ENCODE measurements at places on chromosomes 11 and 22.

- DNase-seq, result no peak
These were observed 3.1 kb downstream of the TMEM25 start for GRCh38 chr11:118533769-118534729.

DNA sequence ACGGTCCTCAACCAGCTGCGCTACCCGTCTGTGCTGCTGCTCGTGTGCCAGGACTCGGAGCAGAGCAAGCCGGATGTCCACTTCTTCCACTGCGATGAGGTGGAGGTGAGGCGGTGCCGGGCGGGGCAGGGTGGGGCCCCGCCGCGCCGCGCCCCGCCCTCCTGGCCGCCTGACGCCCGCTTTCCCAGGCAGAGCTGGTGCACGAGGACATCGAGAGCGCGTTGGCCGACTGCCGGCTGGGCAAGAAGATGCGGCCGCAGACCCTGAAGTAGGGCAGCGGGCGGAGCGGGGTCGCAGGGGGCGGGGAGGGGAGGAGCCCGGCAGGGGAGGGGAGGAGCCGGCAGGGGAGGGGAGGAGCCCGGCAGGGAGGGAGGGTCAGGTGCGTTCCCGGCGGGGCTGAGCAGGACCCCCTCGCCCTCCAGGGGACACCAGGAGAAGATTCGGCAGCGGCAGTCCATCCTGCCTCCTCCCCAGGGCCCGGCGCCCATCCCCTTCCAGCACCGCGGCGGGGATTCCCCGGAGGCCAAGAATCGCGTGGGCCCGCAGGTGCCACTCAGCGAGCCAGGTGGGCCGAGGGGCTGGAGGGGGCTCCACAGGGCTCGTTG is 14.7 kb downstream of the EPS8L2 start:
- no peak for DNase-seq

GRCh38 chr11:225734-226453 is 10.2 kb downstream of the SIRT3 start:
- no peak for DNase-seq

GRCh38 chr22:41401781-41402648 is 20.3 kb downstream of the TEF start:
- peak; percentile 91 for DNase-seq

DNA sequence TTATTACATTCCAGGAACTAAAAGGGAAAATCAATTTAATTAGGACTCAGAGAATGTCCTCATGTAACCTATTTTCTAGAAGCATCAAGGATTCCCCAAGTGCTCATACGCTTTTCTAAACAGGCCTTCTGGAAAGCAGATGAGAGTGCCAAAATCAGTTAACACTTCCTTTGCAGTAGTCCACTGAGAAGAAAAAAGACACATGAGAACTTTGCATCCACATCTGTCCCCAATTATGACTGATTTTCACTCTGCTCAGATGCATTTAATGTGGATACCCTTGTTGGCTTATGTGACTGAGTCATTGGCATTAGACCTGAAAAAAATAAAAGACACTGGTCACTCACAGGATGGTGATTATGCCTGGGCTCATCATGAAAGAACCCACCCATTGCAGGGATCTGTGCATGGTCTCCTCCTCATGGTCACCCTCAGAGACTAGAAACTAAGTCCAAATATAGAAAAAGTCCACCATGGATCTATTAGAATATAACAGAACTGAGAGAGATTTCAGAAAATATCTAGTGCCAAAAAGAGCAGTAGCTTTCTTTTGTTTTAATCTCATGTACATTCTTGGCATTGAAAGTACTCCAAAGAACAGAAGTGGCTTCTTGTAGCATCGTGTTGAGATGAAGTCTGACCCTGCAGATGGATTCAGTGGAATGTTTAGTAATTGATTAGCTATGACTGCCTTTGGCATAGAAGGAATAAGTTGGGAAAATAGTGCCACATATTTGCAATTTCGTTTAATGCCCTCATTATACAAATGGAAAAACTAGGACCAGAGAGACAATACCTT is 48.8 kb upstream of the FIBIN start:
- DNase-seq, result peak; percentile 68

DNA sequence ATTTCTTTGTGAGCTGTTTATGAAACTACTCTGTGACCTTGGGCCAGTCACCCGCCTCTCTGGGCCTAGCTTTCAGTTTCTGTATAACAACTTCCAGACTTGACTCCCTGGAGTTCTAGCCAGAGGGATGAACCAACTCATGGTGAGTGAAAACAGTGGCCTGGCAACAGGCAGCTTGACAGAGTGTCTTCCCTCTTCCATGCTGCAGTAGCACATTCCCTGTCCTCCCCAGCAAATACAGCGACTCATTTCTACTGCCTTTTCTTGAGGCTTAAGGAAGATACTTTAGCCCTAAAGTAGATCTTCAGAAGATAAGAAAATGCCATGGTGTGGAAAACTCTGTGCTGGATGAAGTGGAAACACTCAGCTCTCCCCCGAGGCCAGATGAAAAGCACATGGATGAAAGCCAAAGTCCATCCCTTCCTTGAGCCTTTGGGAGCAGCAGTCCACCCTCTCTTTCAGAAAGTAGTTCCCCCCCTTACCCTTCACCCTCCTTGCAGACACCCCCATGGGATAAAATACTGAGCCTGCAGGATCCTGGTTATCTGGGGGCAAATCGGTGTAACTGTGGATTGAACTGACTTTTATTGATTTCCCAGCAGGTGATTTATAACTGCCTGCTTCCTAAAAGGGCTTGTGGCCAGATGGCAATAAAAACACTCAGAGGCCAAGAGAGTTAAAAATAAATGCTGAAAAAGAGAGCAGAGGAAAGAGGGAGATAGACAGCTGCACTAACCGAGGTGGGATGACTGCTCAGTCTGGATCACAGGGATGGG is 24.1 kb downstream of the IRAG1 start:
- peak; percentile 71 for DNase-seq

GRCh38 chr11:85628771-85629341 is 463 bp downstream of the TMEM126B start:
- no peak for DNase-seq

DNA sequence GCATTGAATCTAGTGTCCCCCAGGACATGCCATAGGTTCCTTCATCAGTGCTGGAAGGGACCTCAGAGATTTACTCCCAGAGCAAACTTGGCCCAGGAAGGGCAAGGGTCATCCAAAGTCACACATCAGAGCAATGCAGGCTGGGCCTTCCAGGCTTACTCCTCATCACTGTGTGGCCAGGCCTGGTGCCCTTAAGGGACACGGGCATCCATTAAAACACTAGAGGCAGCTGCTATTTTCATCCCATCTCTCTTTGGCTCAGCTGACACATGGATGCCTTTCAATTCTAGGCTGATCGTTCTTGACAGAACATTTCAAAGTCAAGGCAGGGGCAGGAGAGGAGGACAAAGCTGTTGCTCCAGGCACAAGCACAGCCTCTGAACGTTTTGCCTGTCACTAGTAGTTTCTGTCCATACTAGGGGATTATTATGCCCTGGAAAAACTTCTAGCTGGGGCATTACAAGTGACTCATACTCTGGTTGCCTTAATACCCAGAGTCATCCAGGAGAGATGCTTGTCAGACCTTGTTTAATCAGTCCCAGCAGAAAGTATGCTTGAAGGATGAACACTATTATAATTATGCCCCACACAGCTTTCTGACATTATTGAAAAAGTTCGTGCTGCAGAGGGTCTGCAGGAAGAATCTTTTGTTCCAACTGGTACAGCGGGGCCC is 240.3 kb downstream of the TENM4 start:
- no peak for DNase-seq

DNA sequence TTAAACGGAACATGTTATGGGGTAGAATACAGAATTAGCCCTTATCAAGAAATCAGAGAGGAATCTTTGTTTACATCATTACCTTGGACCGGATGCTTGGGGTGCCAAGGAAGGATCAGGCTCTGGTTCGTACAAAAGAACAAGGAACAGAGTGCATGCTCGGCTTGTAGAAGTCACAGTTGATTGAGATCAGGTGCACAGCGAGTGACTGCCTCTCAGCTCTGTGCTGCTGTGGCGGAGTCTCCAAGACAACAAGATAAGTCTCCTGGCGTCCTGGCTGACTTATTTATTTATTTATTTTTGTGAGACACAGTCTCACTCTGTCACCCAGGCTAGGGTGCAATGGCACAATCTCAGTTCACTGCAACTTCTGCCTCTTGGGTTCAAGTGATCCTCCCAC is 31.8 kb downstream of the GLB1L2 start:
- DNase-seq, result no peak

- no peak for DNase-seq
These were observed 38.8 kb downstream of the GNB1L start for GRCh38 chr22:19815823-19816290.

DNA sequence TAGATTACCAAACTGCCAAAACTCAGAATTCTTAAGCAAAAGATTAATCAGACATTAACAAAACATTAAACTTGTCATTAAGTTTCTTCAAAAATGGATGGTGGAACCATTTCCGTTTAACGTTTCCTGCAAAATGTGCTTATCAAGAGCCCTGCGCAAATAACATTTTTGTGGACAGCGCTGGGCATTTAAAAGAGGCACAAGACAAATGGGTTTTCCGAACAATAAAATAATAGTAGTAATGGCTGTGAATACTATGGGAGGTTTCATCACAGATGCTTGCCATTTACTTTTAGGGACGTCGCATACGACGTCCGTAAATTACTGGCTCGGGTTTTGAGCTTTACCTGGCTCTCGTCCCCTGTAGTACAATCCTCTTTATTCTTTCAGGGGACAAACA is 1.1 kb downstream of the NPAT start:
- peak; percentile 58 for DNase-seq

DNA sequence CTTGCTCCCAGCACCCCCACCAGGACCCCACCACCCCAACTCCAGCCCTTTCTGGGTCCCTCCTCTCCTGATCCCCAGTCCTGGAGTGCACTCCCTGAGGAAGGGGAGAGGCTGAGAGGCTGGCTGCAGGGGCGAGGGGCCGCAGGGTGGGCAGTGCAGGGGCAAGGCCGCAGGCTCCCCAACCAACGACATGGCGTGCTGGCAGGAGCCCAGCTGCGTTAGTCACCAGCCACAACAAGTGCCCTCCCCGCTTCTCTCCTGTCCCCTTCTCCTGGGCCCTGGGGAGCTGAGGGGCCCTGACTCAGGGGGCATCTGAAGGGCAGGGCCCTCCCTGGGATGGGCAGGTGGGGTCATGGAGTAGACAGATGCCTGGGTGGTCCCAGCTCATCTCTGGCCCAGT is 2.3 kb downstream of the CABP7 start:
- no peak for DNase-seq
